Motor neuron (in vitro differentiated cells): ENCODE measurements at places on chromosomes 5 and 9. TPM values are rescaled to one million over a fixed set of nuclear protein-coding genes. Genes with fewer than 3 reads are reported as not detected.

Gene OTULINL
- total RNA-seq, result 0.75 and 1.4 TPM in 2 replicates

DNA sequence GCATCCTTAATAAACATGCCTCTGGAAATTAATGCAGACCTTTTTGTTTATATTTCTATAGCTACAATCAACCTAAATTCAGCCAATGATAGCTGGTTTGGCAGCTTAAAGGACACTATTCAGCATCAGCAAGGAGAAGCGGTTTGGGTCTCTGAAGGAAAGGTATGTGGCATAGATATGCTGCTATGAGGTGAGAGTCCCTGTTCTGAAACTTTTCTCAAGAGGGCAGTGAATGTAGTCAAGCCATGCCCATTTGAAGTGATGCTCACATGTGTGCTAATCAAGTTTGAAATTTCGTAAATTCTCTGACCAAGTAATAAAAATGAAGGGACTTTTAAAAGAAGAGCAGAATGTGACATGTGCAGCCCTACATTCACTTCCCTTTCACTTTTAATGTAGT lies 72.6 kb downstream of the TJP2 start:
- ATAC-seq, result no peak

Gene RAB14
- total RNA-seq, result 31.0 and 33.6 TPM in 2 replicates

DNA sequence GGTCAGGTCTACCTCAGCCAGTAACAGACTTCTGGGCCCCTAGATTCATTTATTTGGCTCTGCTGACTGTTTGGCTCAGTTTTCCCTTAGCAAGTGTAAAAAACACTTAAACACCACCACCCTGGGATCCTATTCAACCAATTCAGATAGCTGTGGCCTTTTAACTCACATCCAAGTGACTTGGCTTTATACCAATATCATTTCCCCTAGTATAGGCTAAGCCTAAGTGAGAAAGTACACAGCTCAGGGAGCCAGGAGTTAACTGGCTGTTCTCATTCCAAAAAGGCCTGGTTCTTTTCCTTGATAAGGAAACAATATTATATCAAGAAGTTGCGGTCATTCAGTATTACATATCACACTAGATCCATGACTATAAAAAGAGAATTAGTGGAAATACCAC lies 163.5 kb downstream of the ARL15 start:
- ATAC-seq, result no peak

Gene COL15A1
- total RNA-seq, result 0.13 and 0.22 TPM in 2 replicates

Gene SPAG8
- total RNA-seq, result 1.5 and 1.8 TPM in 2 replicates

Gene FOXD4L6
- 2.0 TPM in 1 of 2 replicates, not detected in the other for total RNA-seq

Gene ZNF483
- 13.8 and 18.6 TPM in 2 replicates for total RNA-seq

DNA sequence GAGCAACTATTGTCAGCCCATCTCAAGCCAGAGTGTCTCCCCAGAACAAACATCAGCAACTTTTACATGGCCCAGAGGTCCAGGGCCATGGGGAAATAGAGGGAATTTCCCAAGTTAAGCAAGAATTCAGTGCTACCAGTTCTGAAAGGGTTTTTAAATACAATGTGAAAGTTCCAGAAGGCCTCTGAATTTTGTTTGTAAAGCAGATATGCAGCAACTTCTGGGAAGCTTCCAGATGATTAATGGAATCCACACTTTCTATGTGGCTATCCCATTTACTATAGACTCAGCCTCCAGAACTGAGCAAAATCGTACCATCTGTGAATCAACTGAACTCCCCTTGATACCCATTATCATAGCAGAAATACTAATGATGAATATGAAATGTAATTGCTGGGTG lies 93.8 kb downstream of the FEM1C start:
- ATAC-seq, result no peak

- no peak for ATAC-seq
Measured at GRCh38 chr9:97808972-97809371, 44.1 kb upstream of the FOXE1 start.

- no peak for ATAC-seq
Measured at GRCh38 chr5:81703840-81704239, 47.1 kb downstream of the SSBP2 start.

Gene ARL14EPL
- 0.21 TPM in 1 of 2 replicates, not detected in the other for total RNA-seq

DNA sequence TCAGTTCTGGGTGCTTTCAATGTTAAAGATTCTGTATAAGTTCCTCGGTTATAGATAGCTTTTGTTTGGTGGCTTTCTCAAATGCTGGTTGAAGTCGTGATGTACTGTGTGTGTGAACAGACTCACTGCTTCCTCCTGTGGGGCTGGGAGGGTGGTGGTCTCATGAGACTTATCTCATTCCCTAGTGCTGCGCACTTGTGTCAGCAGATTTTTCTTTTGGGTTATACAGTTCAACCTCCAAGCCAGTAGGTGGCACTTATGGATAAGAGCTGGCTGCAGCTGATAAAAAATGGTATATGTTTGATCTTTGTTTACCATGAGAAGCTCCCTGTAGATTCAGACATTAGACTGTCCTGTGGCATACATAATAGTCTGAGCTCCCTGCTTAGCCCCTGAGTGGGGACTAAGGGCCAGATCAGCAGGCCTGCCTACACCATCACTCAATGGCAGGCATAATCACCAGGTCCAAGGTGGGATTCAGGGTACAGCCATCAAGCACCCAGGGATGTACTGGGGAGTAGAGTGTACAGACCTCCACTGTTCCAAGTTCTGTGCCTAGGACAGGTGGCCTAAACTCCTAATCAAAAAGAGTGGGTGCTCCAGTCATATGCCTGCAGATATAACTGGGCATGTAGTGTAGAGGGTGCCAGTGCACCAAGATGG lies 174.2 kb downstream of the OXCT1 start:
- no peak for ATAC-seq

GRCh38 chr5:175671013-175671412 lies 13.1 kb downstream of the HRH2 start:
- no peak for ATAC-seq

GRCh38 chr9:89884356-89885083 lies 279.7 kb downstream of the GADD45G start:
- no peak for ATAC-seq
